ENCODE measurements at places on chromosomes 2 and 18.

GRCh38 chr2:229342376-229342775, 71.3 kb upstream of the PID1 start:
- no peak for DNase-seq

- no peak for DNase-seq
These were observed 39.5 kb downstream of the INO80C start for GRCh38 chr18:35458271-35458670.

GRCh38 chr2:239710953-239711861, 310.4 kb upstream of the HDAC4 start:
- DNase-seq = no peak

GRCh38 chr2:221929259-221929658, 357.2 kb upstream of the EPHA4 start:
- DNase-seq = no peak

GRCh38 chr18:36931106-36931505, 102.2 kb downstream of the KIAA1328 start:
- no peak for DNase-seq
